ENCODE measurements at places on chromosomes 7 and 10.

GRCh38 chr7:129101746-129102145 is 42.8 kb upstream of the TSPAN33 start:
- no peak for DNase-seq

- DNase-seq = no peak
Measured at GRCh38 chr10:23656735-23657134, 217.9 kb downstream of the OTUD1 start.

GRCh38 chr7:99440195-99440594 is 1.5 kb downstream of the CPSF4 start:
- no peak for DNase-seq

- no peak for DNase-seq
Measured at GRCh38 chr7:118111347-118111746, 72.6 kb upstream of the LSM8 start.

DNA sequence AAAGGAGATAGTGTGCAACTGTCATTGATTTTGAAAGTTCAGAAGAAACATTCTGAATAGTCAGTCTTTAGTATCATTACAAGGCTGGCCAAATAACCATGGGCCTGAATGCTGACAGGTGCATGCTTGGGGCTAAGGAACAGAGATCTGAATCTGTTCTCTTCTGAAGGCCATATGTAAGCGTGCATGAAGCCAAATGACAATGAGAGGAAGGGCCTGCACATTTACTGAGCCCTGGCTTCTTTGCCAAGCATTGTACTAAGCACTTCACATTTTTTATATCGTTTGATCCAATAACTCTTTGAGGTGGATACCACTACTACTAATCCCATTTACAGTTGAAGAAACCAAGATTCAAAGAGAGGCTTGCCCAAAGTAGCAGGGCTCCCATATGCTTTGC is 22.5 kb upstream of the TIAL1 start:
- no peak for DNase-seq

DNA sequence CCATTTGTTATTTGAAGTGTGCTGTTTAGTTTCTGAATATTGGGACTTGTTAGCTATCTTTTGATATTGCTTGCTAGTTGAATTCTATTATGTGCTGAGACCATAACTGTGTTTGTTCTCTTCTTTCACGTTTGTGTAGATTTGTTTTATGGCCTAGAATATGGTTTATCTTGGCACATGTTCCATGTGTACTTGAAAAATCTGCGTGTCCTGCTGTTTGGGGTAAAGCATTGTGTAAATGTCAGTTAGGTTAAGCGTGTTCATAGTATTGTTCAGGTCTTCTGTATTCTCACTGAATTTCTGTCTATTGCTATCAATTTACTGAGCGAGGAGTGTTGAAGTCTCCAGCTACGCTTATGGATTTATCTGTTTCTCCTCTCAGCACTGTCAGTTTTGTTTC is 19.4 kb downstream of the MMP21 start:
- DNase-seq = no peak

DNA sequence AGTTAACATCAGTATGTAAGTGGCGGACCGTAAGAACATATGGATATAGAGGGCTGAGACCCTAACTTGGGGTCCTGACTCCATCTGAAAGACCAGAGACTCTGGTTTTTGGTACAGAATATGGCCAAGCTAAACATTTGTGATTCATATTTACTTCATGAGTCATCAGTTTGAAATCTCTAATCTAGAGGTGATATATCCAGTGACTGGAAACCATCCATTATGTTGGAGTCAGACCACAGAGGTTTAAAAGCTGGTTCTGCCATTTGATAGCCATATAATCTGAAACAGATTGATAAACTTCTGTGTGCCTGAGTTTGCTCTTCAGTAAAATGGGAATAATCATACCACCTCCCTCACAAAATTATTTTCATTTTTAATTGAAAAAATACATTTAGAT is 505.3 kb downstream of the SORCS3 start:
- DNase-seq = no peak

- DNase-seq = no peak
Measured at GRCh38 chr7:75951506-75951905, 36.6 kb downstream of the POR start.

DNA sequence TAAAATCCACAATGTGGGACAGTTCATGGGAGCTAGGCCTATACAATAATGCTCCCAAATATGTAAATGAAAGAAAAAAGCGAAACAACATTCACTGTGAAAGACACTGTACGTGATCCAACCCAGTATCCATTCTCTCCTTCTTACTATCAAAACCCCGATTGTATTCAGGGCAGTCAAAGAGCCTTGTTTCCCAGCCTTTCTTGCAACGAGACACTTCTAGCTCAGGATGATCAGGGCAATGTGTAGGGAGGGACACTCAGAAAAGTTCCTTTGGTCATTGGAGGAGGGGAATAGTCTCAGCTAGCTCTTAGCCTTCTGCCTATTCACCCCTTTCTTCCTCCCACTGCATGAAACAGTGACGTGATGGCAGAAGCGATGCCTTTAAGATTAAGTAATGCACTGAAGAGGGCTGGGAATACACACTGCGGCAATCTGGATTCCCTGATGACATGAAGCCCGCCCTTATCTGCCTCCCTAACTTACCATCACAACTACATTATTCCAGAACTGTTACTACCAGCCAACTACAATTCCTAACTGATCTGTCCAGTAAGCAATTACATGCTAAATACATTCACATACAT is 27.3 kb downstream of the UBE2H start:
- no peak for DNase-seq

DNA sequence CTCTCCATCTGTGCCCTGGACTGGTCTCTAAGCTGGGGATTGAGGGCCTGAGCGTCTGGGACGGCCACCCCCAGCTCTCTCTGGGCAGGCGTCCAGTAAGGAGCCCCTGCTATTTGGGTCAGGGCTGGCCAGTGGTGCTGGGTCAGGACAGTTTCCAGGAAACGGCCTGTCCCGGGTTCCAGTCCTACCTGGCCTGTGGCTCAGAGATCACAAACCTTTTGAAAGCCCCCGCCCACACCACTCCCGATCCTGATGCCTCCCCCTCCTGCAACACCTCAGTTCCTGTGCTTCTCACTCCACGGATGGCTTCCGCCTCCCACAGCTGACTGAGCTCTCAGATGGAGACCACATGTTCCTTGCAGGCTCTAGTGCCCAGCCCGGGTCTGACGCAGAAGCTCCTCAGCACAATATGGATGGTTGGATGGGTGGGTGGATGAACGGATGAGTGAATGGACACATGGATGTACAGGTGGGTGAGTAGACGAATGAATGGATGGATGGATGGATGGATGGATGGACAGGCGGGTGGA is 91.7 kb upstream of the PDGFA start:
- DNase-seq = no peak

DNA sequence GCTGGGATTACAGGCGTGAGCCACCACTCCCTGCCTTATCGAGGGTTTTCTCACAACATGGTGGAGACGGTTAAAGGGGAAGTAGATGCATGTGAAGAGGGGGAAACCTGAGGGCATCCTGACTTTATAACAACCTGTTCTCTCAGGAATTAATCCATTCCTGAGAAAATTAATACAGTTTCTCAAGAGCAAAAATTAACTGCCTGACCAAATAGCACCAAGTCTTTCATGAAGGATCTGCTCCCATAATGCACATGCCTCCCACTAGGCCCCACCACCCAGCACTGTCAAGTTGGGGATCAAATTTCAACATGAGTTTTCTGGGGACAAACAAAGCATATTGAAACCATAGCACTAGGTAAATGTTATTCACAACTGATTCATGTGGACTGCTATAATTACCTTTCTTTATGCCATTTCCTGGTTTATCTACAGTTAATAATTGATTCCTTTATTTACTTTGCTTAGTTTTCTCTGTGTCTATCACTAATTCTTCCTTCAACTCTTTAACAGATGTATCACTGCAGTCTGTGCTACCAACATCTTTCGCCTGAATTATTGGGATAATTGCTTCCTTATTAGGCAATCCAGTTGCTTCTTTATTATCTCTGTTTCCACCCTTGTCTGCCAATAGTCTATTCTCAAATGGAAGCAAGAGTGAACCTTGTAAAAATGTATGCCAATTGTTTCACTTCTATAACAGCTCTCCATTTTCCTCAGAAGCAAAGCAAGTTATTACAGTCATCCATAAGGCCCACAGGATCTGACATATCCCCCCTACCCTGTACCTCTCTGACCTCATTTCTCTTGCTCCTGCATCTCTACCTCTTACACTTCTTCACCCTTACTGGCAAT is 12.9 kb upstream of the MICU1 start:
- DNase-seq = no peak

GRCh38 chr7:98879198-98879978 is 1.1 kb downstream of the TRRAP start:
- peak; percentile 80 for DNase-seq

DNA sequence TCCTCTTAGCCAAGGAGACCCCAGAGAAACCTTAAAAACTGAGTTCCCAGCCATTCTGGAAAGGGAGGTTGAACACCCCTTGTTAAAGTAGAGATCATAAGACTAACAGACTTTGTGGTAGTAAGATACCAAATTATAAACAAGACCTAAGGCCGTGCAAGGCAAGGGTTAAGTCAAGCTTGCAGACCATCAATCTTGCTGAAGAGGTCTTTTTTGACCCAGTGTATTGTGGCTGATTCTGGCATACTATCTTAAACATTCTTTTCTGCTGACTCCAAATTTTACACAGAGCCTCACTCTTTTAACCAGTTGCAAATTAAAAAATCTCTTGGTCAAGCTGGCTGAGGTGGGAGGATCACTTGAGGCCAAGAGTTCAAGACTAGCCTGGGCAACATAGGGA is 1.2 kb upstream of the TBRG4 start:
- no peak for DNase-seq

- no peak for DNase-seq
Measured at GRCh38 chr10:71525721-71526120, 129.0 kb downstream of the CDH23 start.

DNA sequence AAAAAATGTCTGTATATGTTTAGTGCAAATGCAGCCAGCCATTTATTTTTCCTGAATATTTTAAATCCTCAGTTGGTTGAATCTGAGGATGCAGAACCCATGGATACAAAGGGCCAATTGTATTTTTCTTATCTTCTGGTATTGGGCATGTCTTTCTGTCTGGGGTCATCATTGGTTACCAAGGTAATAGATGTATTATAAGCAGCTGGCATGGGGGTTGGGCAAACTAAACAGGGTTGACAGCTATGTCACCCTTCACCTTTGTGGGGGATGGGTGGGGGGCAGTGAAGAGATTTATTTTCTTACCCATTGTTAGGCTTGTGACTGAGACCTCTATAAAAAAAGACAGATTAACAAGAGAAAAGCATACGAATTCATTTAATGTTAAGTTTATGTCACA is 38.8 kb downstream of the CDHR3 start:
- no peak for DNase-seq
